ENCODE measurements at places on chromosomes 5 and 9.

- DNase-seq = no peak
These were observed 49.4 kb downstream of the FRMPD1 start for GRCh38 chr9:37700131-37700530.

DNA sequence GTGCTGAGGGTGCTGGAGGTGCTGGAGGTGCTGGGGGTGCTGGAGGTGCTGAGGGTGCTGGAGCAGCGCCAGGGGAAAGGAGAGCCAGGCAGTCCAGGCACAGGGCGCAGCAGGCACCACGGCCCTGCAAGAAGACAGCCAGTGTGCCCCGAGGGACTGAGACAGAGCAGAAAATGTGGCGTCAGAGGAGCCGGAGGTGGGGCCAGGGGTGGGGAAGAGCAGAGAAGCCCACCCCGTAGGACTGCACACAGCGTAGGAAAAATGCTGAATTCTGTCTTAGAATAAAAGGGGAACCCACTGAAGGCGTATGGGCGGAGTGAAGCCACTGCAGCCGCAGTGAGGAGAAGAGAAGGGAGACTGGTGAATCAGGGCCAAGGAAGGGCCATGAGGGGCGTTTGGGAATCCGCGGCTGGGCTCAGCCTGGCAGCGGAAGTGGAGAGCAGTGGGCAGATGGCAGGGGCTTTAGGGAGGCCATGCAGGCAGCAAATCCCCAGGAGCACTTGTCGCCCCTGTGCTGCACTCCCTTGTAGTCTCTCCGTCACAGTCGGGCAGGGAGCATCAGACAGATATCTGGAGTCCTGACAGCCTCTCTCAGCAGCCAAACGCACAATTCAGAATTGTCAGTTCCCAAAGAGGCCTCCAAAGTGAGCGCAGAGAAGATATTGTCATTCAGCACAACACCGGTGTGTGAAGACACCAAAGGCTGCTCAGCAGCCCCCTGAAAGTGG, 35.9 kb upstream of the LECT2 start:
- DNase-seq = no peak

DNA sequence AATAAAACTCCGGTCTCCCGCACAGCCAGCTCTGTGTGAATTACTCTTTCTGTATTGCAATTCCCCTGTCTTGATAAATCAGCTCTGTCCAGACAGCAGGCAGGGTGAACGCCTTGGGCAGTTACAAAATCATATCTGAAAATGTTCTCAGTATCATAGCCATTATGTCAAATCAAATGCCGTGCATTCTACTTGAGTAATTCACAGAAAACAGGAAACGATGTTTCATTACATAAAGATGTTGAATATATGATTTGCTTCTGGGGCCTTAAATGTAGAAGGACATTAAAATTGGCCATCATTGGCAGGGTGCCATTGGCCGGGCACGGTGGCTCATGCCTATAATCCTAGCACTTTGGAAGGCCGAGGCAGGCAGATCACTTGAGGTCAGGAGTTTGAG, 8.5 kb downstream of the POLR3G start:
- no peak for DNase-seq

DNA sequence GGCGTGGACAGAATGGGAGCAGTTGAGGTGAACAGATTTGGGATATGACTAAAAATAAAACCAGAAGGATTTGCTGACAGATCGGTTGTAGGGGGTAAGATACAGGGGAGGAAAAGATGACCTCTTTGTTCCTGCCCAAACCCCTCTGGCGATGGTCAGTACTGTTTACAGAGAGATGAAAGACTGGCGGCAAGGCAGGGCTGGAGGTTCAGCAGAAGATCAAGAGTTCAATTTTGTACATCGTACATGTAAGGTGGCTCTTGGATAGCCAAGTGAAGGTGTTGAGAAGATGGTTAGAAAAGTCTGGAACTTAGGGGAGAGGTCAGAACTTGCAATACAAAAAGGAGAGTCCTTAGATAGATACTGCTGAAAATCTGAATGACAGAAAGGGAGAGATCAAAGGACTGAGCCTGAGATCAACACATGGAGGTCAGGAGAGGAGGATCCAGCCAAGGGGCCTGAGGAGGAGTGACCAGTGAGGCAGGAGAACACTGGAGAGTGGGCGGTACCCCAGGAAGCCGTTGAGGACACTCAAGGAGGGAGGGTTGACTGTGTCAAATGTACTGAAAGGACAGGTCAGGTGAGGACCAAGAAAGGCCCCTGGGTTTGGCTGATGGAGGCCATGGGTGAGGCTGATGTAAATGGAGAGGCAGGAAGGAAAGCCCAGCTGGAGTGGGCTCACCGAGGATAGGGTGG, 7.1 kb downstream of the IL4 start:
- no peak for DNase-seq

DNA sequence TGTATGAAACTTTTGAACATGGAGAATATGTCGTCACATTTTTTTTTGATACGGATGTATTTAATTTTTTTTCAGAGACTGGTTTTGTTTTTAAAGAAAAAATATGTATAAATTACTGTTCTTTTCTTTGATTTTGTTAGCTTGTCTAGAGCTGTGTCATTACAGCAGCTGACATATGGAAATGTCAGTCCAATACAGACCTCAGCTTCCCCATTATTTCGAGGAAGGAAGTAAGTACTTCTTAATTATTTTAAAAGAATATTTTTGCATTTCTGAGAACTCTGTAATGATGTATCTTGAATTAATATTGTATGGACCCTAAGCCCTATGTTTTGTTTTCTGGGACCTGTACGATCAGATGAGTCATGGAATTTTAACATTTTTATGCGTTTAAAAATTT, 7.6 kb downstream of the TENT2 start:
- DNase-seq = no peak

GRCh38 chr9:35842795-35843194, 13.8 kb downstream of the TMEM8B start:
- no peak for DNase-seq
